ENCODE measurements at places on chromosomes 5 and 9. TPM values are rescaled to one million over a fixed set of nuclear protein-coding genes. Genes with fewer than 3 reads are reported as not detected.

Gene FAXDC2
- total RNA-seq: 0.77 TPM

Gene SPATA31D1
- total RNA-seq: not detected

Gene ADAMTS2
- total RNA-seq: 57.8 TPM

Gene CCDC183
- total RNA-seq: under 0.01 TPM

Gene CDO1
- total RNA-seq: 1.5 TPM

Gene ANKH
- 36.1 TPM for total RNA-seq

Gene SLC38A9
- 28.8 TPM for total RNA-seq

Gene WNT8A
- total RNA-seq: not detected

Gene ENHO
- total RNA-seq: not detected

Gene ZDHHC21
- 8.4 TPM for total RNA-seq

Gene FOXD4L6
- total RNA-seq: not detected

Gene TMEM174
- total RNA-seq: not detected

Gene HOMER1
- 11.3 TPM for total RNA-seq

Gene SYNPO
- total RNA-seq: 7.3 TPM

Gene CDKN2B-AS1
- 3.7 TPM for total RNA-seq

Gene FCN2
- not detected for total RNA-seq

Data from regular cardiac myocyte (primary cell).